ENCODE measurements at places on chromosomes 7 and 10. TPM values are rescaled to one million over a fixed set of nuclear protein-coding genes. Genes with fewer than 3 reads are reported as not detected.

The GALNT17 gene
- total RNA-seq = 0.36 TPM

The CCL24 gene
- total RNA-seq = not detected

The CHST3 gene
- total RNA-seq = 43.1 TPM

GRCh38 chr7:128019288-128019687 lies 11.9 kb downstream of the LRRC4 start:
- H3K4me1 ChIP-seq = peaks cover 21% of the 10 kb centered on the region
- H3K27me3 ChIP-seq = no peaks in the 10 kb centered on the region
- H3K4me3 ChIP-seq = no peak overlapping the region
- no peaks in the 10 kb centered on the region for H3K36me3 ChIP-seq

DNA sequence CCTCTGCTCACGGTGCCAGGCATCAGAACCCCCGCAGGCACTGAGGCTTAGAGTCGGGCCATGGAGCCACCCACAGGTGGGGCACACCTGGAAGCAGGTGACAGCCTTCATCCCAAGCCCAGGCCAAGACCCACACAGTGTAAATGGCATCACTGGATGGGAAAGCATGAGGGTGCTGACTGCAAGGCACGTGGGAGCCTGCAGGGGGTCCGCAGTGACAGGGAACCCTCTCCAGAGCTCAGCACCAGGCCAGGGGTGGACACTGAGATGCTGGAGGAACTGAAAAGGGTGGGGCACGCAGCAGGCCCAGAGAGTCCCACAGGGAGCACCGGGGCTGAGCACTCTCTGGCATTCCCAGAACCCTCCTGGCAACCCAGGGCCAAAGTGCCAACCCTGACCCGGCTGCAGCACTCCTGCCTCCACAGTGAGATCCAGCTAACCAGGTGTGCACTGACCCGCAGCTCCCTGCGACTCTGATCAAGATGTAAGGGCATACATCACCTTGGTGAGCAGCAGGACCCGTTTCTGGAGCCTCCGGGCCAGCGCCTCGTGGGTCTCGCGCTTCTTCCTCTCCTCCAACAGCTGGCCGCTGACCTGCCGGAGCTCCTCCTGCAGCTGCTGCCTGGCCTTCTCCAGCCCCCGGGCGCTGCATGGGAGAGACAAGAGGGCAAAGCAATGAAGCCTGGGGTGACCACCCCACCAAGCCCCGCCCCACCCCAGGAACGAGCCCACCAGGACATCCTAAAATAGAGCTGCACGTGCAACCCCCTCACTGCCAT lies 163.9 kb downstream of the MAD1L1 start:
- H3K27ac ChIP-seq = no peak overlapping the region
- H3K4me1 ChIP-seq = no peaks in the 10 kb centered on the region
- no peak overlapping the region for H3K4me3 ChIP-seq

DNA sequence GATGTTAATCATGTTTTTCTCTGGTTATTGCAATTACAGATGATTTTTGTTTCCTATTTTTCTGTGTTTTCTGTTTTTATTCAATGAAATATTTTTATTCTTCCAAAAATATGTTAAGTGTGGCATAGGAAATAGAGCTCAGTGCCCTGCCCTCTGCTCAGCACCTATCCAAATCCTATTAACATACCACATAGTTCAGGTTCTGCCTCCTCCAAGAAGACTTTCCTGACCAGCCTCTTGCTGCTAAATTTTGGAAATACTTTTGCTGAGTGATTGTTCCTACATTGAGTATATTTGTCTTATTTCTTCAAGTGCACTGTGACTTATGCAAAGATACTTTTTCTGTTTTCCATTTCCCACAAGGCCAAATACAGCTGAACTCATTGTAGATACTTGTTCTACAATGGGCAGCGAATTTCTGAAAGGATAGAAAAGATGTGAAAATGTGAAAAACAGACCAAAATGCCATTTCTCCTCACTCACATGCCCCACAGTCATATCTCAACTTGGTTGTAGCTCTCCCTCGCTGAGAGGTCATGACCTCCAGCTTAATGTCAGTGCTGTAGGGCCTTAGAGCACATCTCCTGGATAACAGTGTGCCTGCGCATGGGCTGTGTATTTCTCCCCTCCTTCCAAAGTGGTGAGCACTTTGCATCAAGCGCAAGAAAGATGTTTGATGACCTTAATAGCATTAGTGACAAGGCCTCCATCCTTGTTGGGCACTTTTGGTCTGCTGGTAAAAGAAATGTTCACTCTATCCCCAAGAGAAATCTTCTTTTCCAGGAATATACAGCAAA lies 677.3 kb downstream of the LRMDA start:
- DNase-seq = no peak
- peaks cover 6% of the 10 kb centered on the region for H3K4me1 ChIP-seq
- H3K4me3 ChIP-seq = no peak overlapping the region
- H3K36me3 ChIP-seq = no peaks in the 10 kb centered on the region

GRCh38 chr10:88896994-88897853 lies 17.2 kb downstream of the STAMBPL1 start:
- H3K27ac ChIP-seq = peak overlapping the region; percentile 43
- no peaks in the 10 kb centered on the region for H3K27me3 ChIP-seq
- no peak for DNase-seq
- peaks cover 1% of the 10 kb centered on the region for H3K36me3 ChIP-seq

GRCh38 chr10:51772387-51772786 lies 73.0 kb upstream of the CSTF2T start:
- H3K27me3 ChIP-seq = no peaks in the 10 kb centered on the region
- H3K27ac ChIP-seq = no peak overlapping the region
- no peaks in the 10 kb centered on the region for H3K36me3 ChIP-seq
- DNase-seq = no peak
- no peaks in the 10 kb centered on the region for H3K4me1 ChIP-seq

DNA sequence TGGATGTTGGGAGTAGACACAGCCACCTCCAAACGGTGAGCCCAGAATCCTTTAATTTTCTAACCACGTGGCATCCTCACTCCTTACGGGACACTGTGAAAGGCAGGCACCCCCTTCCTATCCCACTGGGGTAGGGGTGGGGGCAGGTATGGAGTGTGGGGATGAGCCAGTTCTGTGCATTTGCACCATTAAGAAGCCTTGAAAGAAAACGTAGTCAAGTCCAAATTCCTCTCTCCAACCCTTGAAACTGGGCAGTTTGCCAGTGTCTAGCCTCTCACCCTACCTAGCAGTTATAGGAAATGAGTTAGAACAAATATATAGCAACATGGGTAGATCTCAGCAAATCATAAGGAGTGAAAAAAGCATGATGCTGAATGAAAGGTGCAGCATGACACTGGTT lies 92.4 kb upstream of the LEP start:
- no peak for DNase-seq
- H3K27me3 ChIP-seq = peaks cover 36% of the 10 kb centered on the region
- no peaks in the 10 kb centered on the region for H3K4me1 ChIP-seq
- H3K27ac ChIP-seq = no peak overlapping the region

DNA sequence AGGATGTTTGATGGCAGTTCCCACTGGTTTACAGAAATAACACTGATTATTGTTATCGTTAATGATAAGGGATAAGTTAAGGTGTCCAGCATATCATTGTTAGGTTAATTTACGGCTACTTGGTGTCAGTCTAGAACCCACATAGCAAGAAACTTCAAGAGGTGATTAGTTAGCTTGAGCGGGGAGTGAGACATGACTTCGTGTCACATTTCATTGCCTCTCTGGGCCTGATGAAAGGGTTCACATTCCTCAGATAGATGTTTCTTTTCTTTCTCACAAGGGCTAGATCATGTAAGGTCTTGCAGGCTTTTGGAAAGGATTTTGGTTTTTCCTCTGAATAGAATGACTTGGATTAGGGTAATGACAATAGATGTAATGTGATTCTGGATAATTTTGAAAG lies 26.7 kb downstream of the WAC start:
- no peak overlapping the region for H3K4me3 ChIP-seq
- H3K27me3 ChIP-seq = no peaks in the 10 kb centered on the region
- no peak overlapping the region for H3K27ac ChIP-seq
- H3K36me3 ChIP-seq = peaks cover 32% of the 10 kb centered on the region

DNA sequence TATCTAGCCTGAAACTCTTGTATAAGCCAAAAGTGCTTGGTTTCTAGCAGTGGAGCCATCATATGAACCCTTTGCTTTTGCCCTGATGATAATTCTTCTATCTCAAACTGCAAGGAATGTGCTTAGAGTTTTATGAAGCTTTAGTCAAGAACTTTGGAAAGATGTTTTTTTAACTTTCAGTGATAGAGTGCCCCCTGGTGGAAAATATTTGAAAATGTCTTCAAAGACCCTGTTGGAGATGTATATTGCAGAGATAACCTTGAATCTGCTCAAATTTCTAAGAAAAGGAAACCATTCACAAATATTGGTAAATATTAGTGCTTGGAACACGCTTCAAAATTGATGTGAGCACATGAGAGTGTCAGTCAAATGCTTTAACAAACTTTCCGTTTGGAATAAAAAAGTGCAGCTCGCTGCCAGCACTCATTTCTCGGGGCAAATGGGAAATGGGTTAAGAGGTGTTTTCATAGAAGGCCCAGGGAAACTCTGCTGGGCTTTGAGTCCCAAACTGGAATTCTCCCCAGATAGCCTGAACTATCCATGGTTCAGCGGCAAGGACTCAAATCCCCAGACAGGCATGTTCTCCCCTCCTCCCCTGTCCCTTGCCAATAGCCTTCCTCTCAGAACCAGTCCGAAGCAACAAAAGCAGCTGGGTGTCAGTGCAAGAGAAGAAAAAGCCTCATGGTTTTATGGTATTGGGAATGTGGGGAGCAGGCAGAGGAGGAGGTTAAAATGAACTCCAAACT lies 129.3 kb downstream of the MYOF start:
- no peak for DNase-seq
- H3K27me3 ChIP-seq = no peaks in the 10 kb centered on the region
- H3K27ac ChIP-seq = no peak overlapping the region
- H3K4me1 ChIP-seq = no peaks in the 10 kb centered on the region

GRCh38 chr7:7226407-7226806 lies 44.1 kb downstream of the C1GALT1 start:
- no peaks in the 10 kb centered on the region for H3K27me3 ChIP-seq
- peaks cover 3% of the 10 kb centered on the region for H3K36me3 ChIP-seq
- no peak overlapping the region for H3K27ac ChIP-seq
- no peak overlapping the region for H3K4me3 ChIP-seq
- peaks cover 23% of the 10 kb centered on the region for H3K4me1 ChIP-seq
